ENCODE measurements at places on chromosomes 4 and X.

DNA sequence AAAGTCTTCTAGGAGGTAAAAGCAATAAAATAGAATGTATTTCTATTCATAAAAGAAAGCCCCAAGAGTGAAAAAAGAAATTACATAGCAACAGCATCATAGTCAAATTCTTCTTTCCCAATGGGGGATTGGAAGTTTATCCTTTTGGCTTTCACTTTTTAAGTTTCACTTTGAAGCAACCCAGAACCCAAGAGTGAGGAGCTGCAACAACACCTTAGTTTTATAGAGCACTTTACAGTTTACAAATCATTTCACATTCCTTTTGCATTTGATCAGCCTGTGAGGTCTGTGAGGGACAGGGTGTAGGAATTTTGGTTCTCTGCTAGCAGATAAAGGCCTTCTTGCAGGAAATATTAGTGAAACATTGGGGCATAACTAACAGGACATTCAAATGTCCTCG, 112.0 kb upstream of the NDP start:
- H3K4me3 ChIP-seq = no peak overlapping the region
- no peak overlapping the region for H3K27ac ChIP-seq
- no peaks in the 10 kb centered on the region for H3K36me3 ChIP-seq
- DNase-seq = no peak
- H3K4me1 ChIP-seq = no peaks in the 10 kb centered on the region
- no peaks in the 10 kb centered on the region for H3K27me3 ChIP-seq

- H3K4me3 ChIP-seq = no peak overlapping the region
- H3K27me3 ChIP-seq = no peaks in the 10 kb centered on the region
- H3K27ac ChIP-seq = no peak overlapping the region
- H3K36me3 ChIP-seq = no peaks in the 10 kb centered on the region
Observed at GRCh38 chrX:114905251-114905650, 112.2 kb downstream of the IL13RA2 start.

GRCh38 chr4:4872314-4872903, 12.9 kb downstream of the MSX1 start:
- H3K4me1 ChIP-seq = peaks cover 5% of the 10 kb centered on the region
- peaks cover 79% of the 10 kb centered on the region for H3K27me3 ChIP-seq
- H3K4me3 ChIP-seq = no peak overlapping the region
- H3K36me3 ChIP-seq = no peaks in the 10 kb centered on the region

DNA sequence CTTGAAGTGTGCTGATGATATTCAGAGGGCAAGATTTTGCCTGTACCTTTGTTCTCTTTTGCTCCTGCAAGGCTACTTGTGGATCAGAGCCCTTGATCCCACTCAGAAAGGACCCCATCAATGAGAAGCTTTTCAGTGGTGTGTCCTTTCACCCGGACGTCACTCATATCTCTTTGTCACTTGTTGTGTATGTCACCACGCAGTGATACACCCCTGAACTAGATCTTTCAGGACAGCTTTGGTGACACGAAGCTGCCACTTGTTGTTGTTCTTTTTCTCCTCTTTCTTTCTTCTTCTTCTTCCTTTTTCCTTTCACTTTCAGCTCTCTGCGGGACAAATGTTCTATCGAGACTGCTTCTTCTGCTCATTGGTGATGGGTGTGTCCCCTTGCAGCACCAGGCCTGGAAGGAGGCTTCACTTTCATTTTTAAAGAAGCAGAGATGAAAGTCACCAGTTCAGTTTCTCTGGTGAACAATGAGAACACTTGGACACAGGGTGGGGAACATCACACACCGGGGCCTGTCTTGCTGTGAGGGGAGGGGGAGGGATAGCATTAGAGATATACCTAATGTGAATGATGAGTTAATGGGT, 83.6 kb downstream of the NBDY start:
- H3K27me3 ChIP-seq = no peaks in the 10 kb centered on the region
- H3K27ac ChIP-seq = peak overlapping the region; percentile 79
- H3K4me3 ChIP-seq = peak overlapping the region; percentile 46
- DNase-seq = no peak

DNA sequence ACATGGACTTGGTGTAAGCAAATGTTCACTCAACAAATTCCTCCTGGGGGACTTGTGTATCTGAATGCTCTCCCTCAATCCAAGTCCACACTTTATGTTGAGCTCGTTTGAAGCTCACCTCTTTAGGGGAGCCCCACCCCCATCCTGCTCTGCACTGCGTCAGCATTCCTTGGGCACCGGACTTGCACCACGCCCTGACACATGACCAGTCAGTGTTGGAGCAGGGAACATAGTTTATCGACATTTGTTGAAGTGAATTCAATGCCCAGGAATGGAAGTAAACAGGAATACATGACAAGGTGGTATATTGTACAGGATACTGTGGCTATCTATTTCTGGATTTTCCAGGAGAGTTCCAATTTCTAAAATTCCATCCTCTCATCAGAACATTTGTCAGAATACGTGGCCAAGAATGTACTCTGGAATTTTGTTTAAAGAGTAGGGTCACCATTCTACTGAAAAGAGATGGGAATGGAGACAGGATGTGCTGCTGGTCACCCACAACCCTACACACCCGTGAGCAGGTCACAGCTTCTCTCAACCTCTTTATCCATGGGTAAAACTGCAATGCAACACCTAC, 60.0 kb upstream of the LNX1 start:
- no peaks in the 10 kb centered on the region for H3K36me3 ChIP-seq
- H3K27me3 ChIP-seq = no peaks in the 10 kb centered on the region

GRCh38 chr4:127868196-127868595, 12.5 kb upstream of the PLK4 start:
- no peak overlapping the region for H3K4me3 ChIP-seq
- H3K36me3 ChIP-seq = no peaks in the 10 kb centered on the region
- H3K27ac ChIP-seq = no peak overlapping the region
- no peaks in the 10 kb centered on the region for H3K4me1 ChIP-seq
- DNase-seq = no peak
- no peaks in the 10 kb centered on the region for H3K27me3 ChIP-seq

- H3K36me3 ChIP-seq = no peaks in the 10 kb centered on the region
- peaks cover 3% of the 10 kb centered on the region for H3K27me3 ChIP-seq
- no peaks in the 10 kb centered on the region for H3K4me1 ChIP-seq
- H3K4me3 ChIP-seq = no peak overlapping the region
- H3K27ac ChIP-seq = no peak overlapping the region
Observed at GRCh38 chr4:24671849-24672248, 87.5 kb upstream of the DHX15 start.

DNA sequence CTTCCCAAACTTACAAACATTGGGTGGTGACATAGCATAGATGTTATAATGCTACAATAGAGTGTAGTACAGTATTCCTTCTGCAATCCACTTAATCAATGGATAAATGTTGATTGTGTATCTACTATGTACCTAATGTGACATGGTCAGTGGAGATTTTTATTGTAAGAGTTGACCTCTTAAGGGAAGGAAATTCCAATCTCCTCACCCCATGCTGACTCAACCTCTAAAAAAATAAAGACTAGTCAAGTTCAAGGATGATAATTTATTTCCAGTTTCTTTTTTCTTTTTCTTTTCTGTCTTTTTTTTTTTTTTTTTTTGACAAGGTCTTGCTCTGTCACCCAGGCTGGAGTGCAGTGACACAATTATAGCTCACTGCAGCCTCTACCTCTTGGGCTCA, 206.5 kb upstream of the STS start:
- H3K27ac ChIP-seq = no peak overlapping the region
- no peak overlapping the region for H3K4me3 ChIP-seq
- H3K4me1 ChIP-seq = no peaks in the 10 kb centered on the region
- no peak for DNase-seq
- H3K27me3 ChIP-seq = no peaks in the 10 kb centered on the region

GRCh38 chr4:186932196-186932595, 208.5 kb upstream of the FAT1 start:
- DNase-seq = no peak
- H3K4me3 ChIP-seq = no peak overlapping the region
- H3K27ac ChIP-seq = no peak overlapping the region
- no peaks in the 10 kb centered on the region for H3K4me1 ChIP-seq
- no peaks in the 10 kb centered on the region for H3K36me3 ChIP-seq
- H3K27me3 ChIP-seq = no peaks in the 10 kb centered on the region

- H3K36me3 ChIP-seq = no peaks in the 10 kb centered on the region
- H3K27ac ChIP-seq = no peak overlapping the region
- no peak for DNase-seq
Observed at GRCh38 chrX:109878236-109878635, 124.7 kb upstream of the TMEM164 start.

GRCh38 chr4:168696826-168697225, 200.0 kb downstream of the PALLD start:
- no peak for DNase-seq
- H3K27me3 ChIP-seq = no peaks in the 10 kb centered on the region
- no peak overlapping the region for H3K4me3 ChIP-seq
- H3K4me1 ChIP-seq = no peaks in the 10 kb centered on the region
- H3K27ac ChIP-seq = no peak overlapping the region

DNA sequence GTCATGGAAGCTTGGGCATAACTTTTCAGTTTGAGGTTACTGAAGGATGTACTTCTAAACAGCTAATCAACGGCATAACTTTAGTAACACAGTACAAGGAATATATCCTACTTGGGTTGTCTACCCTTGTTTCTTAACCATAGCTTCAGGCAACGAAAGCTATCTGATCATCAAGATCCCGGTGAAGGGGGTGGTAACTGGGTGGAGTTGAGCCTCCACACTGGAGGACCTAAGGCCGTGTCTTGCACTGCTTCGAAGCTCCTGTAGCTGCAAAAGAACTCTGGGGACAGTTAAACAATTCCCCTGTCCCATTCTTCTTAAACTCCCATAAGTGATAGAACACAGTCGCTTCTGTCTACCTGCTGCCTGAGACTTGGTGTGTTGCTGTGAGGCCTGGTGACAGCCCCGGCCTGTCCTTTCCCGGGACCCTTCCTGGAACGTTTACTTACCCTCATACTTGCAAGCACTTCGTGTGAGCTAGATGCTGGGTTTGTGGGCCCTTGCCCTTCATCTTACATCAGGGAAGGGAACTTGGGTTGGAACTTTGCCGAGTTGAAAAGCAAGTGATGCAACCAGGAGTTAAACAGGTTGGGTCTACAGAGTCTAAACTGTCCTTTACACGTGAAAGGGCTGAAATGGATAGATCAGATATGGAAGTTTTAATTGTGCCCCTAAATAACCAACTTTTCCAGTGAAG, 5.8 kb upstream of the WDR1 start:
- no peaks in the 10 kb centered on the region for H3K36me3 ChIP-seq
- H3K27ac ChIP-seq = no peak overlapping the region
- no peak overlapping the region for H3K4me3 ChIP-seq
- peaks cover 60% of the 10 kb centered on the region for H3K4me1 ChIP-seq
- DNase-seq = no peak
- no peaks in the 10 kb centered on the region for H3K27me3 ChIP-seq

DNA sequence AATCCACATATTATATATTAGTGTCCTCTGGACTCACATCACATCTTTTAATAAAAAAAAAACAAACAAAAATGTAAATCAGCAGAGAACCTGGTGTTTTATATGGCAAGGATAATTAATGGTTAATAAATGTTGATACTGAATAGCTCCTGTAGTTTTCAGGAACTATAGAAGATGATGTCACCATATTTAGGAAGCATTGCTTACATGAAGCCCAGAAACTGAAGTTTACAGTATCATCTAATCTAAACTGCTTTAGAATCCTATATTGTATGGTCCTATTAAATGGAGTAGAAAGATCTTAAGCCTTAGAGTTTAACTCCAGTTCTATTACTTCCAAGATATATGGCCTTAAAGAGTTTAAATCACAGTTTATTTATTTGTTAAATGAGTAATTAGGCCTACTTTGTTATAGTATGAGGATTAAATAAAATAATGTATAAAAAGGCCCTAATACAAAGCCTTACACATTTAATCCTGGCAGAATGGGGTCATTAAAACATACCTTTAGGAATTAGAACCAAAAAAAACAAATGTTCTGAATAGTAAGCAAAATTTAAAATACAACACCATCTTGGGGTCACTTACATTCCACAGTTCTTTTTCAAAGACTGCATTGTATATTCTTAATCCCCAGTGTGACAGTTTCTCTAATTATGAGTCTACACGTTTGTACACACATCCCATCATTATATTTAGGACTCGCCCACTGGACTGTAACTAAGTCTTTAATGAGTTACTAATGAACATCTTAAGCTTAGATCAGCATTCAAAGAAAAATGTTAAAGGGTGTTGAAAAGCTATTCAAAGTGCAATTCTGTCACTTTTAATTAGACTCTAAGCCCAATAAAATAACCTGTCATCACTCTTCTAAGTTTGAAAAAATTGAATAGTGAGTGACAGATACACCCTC, 305.9 kb downstream of the ADGRL3 start:
- no peak for DNase-seq
- no peak overlapping the region for H3K27ac ChIP-seq
- no peaks in the 10 kb centered on the region for H3K4me1 ChIP-seq

DNA sequence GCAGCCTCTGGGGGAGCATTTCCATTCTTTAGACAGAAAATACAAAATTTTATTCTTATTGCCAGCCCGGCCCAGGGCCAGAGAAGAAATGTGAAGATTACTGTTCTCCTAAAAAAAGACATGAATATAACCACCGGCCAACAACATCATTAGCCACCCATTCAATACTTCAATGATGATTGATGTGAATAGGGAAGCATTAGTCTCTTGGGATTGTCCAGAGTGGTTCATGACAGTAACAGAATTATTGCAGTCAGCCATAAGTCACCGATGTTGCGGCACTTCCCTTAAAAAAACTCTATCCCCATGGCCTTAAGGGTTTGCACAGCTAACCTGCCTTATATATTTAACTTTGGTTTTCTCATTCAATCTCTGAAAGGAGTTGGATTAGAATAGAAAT, 418.7 kb downstream of the CENPC start:
- no peaks in the 10 kb centered on the region for H3K4me1 ChIP-seq
- no peak overlapping the region for H3K27ac ChIP-seq
- H3K36me3 ChIP-seq = no peaks in the 10 kb centered on the region

GRCh38 chr4:180751009-180751408, 1492.2 kb upstream of the TENM3 start:
- H3K27me3 ChIP-seq = no peaks in the 10 kb centered on the region
- H3K27ac ChIP-seq = no peak overlapping the region
- no peaks in the 10 kb centered on the region for H3K36me3 ChIP-seq
- H3K4me3 ChIP-seq = no peak overlapping the region

DNA sequence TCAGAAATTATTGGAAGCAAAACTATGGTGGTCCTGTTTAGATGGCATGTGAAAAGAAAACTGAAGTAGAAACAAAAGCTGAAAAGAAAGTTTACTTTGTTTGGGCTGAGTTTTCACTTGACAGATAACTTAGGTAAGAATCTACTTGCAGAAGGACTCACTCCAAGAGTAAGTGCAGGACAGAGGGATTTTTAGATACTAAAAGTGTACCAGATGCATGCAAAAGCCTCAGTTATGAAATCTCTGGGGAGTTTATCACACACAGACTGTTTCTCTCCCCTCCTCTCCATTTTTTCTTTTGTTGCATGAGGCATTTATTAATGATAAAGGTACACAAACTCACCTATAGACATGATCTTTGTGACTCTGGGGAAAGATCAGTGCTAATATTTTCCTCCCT, 127.5 kb upstream of the GIMD1 start:
- H3K36me3 ChIP-seq = no peaks in the 10 kb centered on the region
- no peak overlapping the region for H3K4me3 ChIP-seq
- DNase-seq = no peak

Data from CD4-positive, alpha-beta T cell (primary cell).